ENCODE measurements at places on chromosomes 16 and 17.
A peak's percentile ranks its signal among the peaks of the same experiment; 100 is the strongest.

DNA sequence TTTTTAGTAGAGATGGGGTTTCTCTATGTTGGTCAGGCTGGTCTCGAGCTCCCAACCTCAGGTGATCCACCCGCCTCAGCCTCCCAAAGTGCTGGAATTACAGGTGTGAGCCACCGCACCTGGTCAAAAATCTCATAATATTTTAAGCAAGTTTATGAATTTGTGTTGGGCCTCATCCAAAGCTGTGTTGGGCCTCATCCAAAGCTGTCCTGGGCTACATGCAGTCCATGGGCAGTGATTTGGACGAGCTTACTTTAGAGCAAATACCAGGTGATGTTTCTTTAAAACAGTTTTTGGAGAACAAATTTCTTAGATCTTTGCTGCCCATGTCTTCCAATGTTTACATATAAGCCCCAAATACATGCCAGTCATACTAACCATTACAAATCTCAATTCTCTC, 84.4 kb upstream of the C17orf78 start:
- DNase-seq, result no peak

- DNase-seq, result peak; percentile 49
These were observed at the start of gene DYNC1LI2 for GRCh38 chr16:66751303-66751991. Gene DYNC1LI2, minus strand, starts transcription at chr16:66751609. Its CDS starts 18 bp downstream, at chr16:66751591.

GRCh38 chr16:83513008-83513755, 294.6 kb upstream of the HSBP1 start:
- no peak for DNase-seq

GRCh38 chr17:82333279-82334171, at the start of gene SECTM1:
Gene SECTM1, minus strand, starts transcription at chr17:82333766. Its CDS starts 6,526 bp downstream, at chr17:82327240.
- peak; percentile 45 for DNase-seq

DNA sequence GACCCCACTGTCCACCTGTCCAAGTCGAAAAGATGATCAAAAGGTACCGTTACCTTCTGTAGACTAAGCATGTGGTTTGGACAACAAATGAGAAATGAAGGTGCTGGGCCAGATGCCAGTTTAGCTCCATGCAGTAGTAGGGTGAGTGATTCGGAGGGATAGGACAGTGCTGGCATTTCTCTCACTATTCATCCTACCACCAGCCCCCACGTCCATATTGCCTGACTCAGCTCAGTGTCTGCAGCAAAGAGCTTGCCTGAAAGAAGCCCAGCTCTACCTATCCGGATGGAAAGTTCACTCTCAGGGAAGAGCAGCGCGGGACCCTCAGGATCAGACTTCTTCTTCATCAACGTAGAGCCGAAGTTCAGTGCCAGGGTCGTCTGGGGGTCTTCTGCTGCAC, 145.0 kb downstream of the SLC39A11 start:
- DNase-seq, result no peak

DNA sequence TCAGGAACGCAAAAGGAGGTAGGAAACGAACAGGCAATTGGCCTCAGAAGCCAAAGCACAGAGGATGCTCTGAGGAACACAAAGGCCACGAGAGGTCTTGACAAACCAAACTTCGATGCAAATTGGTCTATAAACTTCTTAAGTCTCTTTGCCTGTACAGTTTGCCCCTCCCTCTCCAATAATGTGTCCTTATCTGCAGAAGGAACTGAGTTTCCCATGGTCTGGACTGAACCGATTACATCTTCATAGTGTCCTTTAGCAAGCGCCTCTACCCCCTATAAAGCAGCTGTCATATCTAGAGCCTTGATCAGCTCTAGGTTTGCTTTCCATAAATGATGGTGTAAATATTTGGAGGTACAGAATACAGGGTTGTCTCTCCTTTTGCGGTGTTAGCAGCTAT, 3.1 kb upstream of the CDRT4 start:
- DNase-seq, result no peak

GRCh38 chr17:78641243-78641642, 64.0 kb upstream of the DNAH17 start:
- DNase-seq, result no peak

- DNase-seq, result peak; percentile 49
These were observed 29.4 kb downstream of the COG7 start for GRCh38 chr16:23423496-23424049.

GRCh38 chr17:20121359-20122253, 112.4 kb downstream of the SPECC1 start:
- DNase-seq, result peak; percentile 26

DNA sequence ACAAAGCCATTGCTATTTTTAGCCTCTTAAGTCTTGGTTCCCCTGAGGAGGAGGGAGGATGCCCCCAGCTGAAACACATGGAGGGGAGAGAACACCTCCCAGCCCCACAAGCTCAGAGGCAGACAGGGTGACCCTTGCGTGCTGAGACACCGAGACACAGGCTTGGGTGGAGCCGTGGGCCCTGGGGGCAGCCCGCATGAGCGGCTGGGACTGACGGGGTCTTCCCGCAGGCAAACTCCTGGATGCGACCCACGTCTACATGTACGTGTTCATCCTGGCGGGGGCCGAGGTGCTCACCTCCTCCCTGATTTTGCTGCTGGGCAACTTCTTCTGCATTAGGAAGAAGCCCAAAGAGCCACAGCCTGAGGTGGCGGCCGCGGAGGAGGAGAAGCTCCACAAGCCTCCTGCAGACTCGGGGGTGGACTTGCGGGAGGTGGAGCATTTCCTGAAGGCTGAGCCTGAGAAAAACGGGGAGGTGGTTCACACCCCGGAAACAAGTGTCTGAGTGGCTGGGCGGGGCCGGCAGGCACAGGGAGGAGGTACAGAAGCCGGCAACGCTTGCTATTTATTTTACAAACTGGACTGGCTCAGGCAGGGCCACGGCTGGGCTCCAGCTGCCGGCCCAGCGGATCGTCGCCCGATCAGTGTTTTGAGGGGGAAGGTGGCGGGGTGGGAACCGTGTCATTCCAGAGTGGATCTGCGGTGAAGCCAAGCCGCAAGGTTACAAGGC, 9.8 kb downstream of the SLC16A3 start:
- peak; percentile 90 for DNase-seq

DNA sequence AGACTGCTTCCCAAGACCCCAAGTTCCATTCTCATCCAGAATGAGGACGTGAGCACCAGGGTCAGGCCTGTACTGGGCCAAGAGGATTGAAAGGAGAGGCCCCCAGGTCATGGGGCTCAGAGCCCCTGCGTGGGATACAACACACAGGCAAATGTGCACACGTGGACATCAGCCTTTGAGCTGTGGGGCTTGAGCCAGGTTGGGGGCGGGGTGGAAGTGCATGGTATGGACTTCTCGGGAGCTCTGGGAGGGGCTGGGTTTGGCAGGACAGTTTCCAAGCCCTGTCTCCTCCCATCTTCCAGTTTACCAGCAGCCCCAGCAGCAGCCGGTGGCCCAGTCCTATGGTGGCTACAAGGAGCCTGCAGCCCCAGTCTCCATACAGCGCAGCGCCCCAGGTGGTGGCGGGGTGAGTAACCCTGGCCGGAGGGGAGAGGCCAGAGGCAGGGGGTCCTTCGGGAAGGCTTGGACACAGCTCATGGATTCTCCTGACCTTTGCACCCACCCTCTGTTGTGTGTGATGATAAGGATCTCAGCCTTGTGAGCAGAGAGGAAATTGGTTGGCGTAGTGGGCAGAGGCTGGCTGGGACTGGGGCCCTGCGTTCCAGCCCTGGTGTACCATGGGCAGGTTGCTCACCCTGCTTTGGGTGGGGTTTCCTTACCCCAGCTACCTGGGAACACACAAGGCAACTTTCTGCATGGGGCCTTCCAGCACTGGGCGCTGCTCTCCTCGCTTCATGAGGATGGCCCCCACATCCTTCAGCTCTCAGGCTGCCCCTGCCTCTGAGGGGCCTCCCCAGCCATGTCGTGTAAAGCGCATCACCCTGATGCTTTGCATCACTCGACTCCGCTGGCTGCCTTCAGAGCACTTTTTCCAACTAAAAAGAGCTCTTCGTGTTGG, 10.4 kb upstream of the LASP1NB start:
- DNase-seq, result no peak

GRCh38 chr17:38922538-38923297, 2.7 kb upstream of the LASP1NB start:
- peak; percentile 55 for DNase-seq

- DNase-seq, result peak; percentile 76
These were observed 3.4 kb downstream of the NOD2 start for GRCh38 chr16:50696575-50697420.

DNA sequence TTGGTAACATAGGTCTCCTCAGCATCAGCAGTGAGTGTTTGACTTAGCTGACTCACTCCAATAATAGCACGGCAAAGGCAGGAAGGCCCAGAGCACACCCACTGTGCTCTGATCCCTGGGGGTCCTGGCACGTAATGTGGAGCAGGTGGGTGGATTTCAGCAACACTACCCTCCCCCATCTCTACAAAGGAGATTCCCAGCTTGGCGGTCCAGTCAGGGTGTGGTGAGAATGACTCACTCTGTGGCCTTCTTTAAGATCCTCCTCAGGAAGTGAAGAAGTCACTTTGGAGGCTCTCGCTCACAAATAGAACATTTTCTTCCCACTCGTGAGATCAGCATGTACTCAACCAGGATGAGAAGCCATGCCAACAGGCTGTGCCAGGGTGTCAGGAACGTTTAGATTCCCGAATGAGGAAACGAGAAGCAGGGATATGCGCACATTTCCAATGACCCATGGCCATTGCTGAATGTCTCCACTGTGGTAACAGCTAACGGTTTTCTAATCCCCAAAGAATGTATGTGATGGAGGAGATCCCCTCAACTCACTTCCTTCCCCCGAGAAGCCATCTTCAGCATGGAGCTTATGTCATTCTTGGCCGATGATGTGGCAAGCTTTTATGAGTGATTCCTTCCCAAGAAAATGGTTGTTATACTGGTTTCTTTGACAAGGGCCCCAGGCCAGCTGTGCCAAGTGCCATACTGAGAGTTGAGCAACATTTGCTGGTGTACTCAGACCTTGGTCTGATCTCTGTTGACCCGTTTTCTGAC, 365.2 kb downstream of the C16orf95 start:
- peak; percentile 93 for DNase-seq

DNA sequence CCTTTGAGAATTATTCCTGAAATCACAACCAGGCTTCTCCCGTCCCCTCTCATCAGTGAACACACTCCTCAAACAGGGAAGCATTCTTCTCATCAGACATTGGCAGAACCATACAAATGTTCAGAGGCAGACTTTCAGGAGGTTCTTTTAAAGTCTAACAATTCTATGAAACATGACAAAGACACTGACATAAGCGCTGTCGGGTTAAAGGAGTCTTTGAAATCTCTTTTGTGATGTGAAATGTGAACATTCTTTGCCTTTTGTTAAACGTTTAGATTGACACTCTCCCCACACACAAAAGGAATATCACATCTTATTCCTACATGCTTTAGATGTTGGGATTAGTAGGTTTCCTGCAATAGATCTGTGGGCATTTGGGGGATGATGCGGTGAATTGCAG, 63.9 kb downstream of the NETO2 start:
- no peak for DNase-seq

- DNase-seq, result no peak
These were observed 44.2 kb downstream of the TRIM37 start for GRCh38 chr17:59062509-59062908.

- DNase-seq, result no peak
These were observed 123.7 kb upstream of the AXIN2 start for GRCh38 chr17:65685110-65685509.

GRCh38 chr17:67156269-67157199, 88.5 kb downstream of the HELZ start:
- peak; percentile 32 for DNase-seq

GRCh38 chr17:1560101-1560857, 2.3 kb downstream of the PITPNA start:
- no peak for DNase-seq

- no peak for DNase-seq
These were observed 24.2 kb downstream of the CRISPLD2 start for GRCh38 chr16:84844049-84844350.
